ENCODE measurements at places on chromosomes 12 and 14.

- no peak for DNase-seq
Observed at GRCh38 chr12:52454411-52455201, 2.7 kb upstream of the KRT6B start.

DNA sequence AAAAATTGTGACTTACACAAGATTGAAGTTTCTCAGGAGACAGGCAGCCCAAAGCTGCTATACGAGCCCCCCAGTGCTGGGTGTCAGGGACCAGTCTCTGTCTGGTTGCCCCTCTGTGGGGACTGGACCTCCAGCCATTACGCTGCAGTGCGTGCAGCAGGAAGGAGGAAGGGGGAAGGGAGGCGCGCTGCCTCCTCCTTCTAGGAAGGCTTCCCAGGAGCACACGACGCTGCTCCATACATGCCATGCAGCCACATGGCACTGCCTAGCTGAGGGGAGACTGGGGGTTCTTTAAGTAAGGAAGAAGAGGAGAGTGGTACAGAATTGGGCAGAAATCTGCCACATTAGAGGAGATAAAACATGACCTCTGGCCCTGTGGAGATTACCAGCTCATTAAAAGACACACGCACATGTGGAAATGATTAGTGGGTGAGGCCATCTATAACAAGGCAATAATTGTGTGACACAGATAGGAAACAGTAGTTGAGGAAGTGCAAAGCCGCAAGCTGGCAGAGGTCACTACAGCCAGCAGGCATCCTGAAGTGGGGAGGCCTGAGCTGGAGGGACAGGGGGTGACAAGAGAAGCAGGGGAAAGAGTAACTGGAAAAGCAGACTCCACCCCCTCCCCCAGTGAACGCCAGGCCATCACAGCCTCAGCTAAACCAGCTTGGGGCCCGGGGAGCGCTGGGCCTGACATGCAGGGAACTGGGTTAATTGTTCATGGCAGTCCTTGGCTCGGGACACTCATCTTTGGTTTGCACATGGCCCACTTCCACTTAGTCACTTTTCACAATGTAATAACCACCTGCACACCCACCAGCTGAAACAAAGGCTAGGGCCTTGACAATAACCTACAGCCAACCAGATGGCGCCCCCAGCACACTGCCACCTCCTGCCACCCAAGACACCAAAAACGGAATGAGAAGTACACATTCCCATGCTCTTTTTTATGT lies 39.6 kb downstream of the CCDC88C start:
- DNase-seq, result peak; percentile 13

GRCh38 chr12:133206390-133206789 lies 25.1 kb downstream of the ZNF268 start:
- no peak for DNase-seq

DNA sequence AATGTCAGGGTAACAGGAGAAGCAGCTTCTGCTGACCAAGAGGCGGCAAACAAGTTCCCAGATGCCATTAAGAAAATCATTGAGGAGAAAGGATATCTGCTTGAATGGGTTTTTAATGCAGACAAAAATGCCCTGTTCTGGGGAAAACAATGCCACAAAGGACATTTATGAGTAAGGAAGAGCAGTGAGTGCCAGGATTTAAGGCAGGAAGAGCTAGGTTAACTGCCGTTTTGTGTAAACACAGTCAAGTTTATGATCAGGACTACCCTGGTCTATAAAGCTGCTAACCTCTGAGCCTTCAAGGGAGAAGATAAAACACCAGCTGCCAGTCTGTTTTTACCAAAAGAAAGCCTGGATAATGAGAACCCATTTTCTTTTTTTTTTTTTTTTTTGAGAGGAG lies 8.5 kb downstream of the MAPKAPK5 start:
- no peak for DNase-seq

DNA sequence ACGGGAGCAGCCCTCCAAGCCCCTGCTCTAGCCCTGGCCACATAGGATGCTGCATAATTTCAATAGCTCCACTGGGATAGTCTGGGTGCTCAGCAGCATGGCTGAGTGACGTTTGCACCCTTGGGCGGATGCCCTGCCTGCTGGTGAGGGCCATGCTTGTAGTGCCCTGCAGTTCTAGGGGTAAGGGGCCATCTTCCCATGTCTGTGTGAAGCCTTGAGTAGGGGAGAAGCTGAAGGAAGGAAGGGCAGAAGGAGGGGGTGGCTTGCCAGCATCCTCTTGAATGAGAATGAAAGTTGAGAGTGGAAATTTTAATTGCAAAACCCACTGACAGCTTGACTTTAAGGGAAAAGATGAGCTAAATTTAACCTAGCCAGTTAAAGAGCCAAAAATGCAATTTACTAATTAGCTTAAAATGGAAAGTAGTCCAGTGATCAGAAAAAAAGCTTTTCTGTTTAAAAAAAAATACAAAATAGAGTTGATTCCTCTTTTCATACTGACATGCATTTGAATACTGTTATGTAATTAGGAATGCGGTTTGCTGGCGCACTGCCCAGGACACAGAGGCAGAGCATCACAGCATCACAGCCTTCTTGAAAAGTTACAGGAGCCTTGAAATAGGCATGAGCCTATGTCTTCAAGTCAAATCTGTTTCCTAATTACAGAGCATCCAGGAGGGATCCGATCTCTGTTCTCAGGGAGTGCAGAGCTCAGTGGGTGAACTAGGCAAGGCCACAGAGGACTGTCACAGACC lies 18.5 kb upstream of the EML1 start:
- no peak for DNase-seq

DNA sequence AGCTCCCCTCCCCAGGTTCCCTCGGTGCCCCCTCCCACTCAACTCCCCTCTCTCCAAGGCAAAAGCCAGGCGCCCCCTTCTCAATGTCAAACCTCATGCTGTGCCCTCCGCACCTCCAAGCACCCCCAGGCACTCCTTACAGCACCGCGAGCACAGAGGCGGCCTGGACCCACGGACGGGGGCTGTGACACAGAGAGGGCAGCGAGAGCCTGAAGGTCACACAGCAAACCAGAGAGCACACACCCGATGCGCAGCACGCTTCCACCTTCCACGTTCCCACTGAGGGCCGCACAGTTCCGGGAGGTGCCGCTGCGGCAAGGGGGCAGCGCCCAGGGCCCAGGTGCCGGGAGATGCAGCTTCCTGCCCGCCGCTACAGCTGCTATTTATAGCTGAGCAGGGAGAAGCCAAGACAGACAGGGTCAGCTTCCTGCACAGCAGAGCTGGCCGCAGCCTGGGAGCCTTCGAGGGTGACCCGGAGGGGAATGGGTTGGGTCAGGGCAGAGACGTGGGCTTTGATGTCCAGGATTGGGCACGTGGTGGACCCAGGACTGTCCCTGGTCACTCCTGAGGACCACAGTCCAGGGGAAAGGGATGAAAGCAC lies 12.9 kb downstream of the NCOR2 start:
- DNase-seq, result no peak

DNA sequence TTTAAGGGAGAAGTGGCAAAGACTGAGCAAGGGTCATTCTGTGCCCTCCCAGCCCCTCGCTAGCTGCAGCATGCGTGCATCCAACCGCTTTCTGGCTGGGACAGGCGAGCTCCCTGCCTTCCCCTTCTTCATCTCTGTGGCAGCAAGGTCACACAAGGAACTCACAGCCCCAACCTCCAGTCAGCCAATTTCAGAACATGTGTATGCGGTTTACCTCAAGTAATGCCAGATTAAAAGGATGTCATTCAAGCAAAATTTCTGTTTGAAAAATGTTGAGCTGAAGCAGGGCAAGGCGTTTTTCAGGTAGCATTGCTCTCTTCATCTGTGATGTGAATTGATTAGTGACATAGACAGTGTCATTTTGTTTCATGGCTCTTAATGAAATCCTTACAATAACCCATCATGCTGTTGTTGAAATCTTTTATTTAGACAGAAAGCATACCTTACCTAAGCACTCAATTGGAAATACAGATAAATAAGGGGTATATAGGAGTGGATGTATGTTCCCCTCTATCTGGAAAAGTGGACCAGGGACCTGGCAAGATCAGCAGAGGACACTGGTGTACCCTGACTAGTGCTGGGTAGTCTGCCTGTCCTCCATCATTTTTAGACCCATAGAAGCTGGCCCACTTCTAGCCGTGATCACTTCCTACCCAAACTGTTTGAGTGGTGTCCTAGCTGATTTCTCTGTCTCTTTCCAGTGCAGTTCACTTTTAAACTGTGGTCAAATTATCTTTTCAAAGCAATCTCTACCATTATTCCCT lies 82.8 kb upstream of the NEDD1 start:
- DNase-seq, result no peak

DNA sequence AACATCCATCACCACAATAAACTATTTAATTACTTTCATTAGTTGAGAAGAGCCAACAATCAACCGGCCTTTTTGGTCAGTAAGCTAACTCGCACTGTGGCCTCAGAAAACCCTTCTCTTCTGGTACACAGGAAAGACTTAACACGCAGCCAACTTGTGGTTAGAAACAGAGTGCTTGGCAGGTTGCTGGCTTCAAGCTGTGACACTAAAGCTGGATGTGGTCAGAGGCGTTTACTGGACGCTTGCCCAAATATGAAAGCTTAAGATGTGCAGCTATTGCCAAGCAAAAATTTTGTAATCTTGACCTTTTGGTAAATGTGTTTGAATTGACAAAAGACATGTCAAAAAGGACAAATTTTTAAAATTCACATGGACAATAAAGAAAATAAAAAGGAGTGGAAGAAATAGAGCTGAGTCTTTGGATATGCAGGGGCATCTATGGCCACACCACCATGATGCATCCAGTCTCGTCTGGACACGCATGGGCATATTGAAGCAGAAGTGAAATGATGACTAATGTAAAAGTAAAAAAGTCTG lies 2.6 kb upstream of the KLRK1 start:
- DNase-seq, result peak; percentile 84

- no peak for DNase-seq
Observed at GRCh38 chr12:57242691-57243454, 8.1 kb downstream of the STAC3 start.

- DNase-seq, result no peak
Observed at GRCh38 chr12:41286426-41286825, 98.3 kb downstream of the PDZRN4 start.

DNA sequence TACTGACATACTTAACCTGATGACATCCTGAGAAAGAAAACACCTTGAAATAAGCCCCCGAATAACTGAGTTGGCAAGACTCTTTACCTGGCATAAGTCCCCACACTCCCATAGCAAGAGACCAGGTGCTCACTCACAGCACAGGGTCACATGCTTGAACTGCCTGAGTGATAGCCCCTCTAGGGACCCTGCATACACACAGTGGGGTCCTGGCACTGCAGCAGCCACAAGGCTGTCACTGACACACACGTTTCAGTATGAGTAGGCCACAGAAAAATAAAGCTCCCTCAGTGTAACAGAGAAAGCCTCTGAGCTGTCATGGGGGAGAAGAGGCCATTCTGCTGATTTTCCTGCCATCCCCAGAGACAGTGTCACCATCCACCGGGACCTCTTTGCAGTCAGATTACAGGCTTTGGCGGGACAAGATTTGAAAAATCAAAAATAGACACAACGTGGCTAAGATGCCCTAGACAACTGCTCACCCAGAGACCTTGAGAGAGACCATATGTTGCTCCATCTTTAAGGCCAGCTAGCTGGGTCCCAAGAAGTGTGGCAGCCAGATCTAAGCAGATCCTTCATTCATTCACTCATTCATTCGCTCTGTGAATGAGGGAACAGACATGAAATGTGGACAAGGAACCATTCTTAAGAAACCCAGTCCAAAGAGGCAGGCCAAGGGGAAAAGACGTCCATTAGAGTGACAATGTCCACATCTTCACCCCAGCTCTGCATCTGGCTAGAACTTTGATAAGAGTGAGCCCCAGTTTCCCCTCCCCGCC lies 1.6 kb downstream of the SCARB1 start:
- no peak for DNase-seq

DNA sequence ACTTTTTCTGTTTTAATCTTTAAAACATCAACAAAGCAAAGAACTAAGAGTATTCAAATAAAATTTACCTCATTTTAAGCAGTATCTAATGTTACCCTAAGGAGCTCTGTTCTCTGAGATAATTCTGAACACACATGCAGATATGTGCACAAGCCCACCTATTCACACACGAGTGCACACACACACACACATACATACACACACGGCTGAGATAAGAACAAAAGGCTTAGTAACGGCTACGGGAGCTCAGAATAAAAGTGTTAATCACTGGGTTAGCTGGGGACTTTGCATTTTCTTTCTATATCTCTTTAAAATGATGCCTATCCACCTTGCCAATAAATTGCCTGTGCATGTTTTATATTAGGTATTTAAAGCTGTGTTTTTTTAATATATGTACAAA lies 1096.3 kb downstream of the GALC start:
- DNase-seq, result no peak

DNA sequence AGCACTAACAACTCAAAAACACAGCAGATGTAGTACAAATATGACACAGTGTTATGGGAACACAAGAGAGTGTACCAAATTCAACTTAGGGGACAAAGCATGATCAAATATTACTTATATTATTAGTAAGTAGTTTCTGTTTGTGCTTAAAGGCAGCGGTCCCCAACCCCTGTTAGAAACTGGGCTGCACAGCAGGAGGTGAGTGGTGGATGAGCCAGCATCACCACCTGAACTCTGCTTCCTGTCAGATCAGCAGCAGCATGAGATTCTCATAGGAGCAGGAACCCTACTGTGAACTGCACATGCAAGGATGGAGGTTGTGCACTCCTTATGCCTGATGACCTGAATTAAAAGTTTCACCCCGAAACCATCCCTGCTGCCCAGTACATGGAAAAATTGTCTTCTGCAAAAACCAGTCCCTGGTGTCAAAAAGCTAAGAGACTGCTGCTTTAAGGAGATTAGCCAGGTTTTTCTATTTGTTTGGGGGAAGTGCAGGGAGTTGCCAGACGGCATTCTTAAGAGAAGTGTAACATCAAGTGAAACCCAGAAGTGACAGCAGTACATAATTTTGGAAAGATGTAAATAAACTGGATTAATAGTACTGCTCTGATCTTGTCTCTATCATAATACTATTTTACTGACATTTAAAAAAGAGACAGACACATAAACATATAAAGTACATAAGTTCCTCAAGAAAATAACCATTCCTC lies 26.7 kb downstream of the GTF2A1 start:
- peak; percentile 27 for DNase-seq

GRCh38 chr14:65079201-65079600 lies 23.1 kb downstream of the MAX start:
- no peak for DNase-seq

DNA sequence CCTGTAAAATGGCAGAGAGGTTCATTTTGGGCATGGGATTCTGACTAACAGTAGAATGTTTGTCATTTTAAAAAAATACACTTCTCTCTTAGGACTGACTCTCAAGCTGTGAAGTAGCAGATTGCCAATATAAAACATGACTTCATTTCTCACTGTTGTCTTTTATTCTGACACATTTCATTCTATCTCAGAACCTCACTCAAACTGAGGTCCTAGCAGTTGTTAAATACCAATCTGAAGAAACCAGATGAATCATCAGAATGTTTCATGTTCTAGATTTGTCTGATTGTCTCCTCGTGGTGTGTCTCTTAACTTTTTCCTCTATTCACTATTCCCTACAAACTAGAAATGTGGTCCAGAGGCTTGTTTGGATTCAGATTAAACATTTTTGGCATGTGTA lies 276.5 kb upstream of the NPAS3 start:
- peak; percentile 39 for DNase-seq

DNA sequence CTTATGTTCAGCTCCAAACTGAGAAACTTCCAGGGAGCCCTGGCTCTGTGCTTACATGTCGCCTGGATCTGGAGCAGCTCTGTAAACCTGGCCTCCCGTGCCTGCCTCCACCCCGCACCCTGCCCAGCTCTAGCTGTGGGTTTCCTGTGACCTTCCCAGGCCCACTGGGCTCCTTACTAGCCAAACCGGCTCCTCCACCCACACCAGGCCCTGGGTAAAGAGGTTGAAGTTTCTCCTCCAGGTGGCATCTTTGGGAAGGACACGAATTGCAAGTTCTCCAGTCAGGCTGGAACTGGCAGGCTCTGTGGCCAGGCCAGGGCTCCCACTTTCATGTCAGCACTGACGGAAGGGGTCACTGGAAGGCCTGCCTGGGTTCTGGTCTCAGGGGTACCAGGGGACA lies 60.9 kb upstream of the ZFP36L1 start:
- no peak for DNase-seq

Data from HT1080 (cell line).